Right atrium auricular region (tissue), 2 donors: ENCODE measurements at places on chromosomes 12 and 14.

- DNase-seq, result no peak
Observed at GRCh38 chr12:55633151-55633550, 3.5 kb upstream of the OR10P1 start.

DNA sequence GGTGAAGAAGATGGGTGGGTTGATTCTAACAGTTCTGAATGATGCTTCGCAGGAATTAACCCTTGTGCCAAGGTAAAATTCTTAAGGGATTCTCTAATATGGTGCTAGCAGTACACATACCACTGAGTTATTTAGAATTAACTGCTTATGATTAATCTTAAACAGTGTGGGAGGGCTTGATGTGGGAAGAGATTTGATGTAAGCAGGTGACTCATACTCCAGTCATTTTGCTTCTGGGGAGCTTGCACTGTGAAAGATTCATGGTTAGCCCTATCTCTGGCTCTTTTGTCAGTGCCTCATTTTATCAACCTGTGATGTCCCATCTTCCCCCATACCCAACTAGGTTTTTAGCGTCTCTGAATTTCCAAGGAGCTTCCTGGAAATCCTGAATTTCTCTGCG, 83.8 kb downstream of the NRXN3 start:
- no peak for DNase-seq

DNA sequence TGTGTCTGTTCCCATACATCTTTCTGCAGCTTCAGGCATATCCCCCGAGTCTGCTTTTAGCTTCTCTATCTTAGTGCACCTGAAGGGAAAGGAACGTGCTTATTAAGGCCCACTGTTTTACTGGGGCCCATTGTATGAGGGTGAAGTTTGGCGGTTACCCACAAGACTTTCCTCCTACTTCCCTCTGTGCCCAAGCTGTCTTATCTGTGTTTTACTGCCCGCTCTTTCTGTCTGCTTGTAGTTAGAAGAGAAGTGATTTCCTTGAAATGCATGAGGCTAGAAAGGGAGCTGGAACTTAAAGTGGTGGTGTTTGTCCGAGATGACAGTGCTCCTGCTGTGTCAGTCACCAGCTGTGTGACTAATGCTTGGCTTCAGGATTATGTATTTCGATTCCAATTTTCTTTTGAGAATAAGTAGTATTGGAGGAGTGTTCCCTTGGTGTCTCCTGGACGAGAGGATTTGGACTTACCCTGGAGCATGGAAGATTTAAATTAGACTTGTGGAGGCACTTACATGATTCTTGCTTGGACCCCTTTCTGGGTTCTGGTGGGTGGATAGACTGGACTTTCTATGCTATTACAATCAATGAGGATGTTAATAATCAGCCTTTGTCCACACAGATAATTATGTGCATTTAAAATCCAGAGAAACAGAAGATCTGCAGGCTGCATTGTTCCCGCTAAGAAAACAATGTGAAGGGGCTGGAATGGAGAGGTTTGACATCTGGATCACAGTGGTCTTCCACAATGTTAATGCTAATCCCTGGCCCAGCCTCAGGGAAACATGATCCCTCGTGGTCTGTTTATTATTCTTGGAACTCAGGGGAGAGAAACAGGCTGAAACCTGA, 13.9 kb upstream of the KRT86 start:
- no peak for DNase-seq

- DNase-seq, result peak; percentile 54
Observed at GRCh38 chr12:122473543-122474323, 27.0 kb downstream of the ZCCHC8 start.

DNA sequence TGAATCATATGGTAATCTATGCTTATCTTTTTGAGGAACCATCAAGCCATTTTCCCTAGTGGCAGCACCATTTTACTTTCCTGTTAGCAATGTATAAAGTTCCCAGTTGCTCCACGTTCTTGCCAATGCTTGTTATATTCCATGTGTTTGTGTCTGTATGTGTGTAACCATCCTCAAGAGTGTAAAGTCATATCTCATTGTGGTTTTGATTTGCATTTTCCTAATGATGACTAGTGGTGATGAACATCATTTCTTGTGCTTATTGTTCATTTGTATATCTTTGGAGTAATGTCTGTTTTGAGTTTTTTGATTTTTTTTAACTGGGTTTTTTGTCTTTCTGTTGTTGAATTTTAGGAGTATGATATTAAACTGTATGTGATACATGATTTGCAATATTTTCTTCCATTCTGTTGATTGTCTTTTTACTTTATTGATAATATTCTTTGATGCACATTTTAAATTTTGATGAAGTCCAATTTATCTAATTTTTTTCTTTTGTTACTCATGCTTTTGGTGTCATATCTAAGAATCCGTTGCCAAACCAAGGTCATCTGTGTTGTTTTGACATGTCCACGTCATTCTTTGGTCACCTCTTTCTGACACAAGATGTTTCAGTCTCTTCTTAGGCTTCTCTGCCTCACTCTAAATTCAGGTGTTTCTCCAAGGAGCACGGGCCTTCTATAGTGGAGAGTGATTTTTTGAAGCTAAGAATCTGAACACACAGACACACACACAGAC, 36.1 kb downstream of the PPHLN1 start:
- no peak for DNase-seq

DNA sequence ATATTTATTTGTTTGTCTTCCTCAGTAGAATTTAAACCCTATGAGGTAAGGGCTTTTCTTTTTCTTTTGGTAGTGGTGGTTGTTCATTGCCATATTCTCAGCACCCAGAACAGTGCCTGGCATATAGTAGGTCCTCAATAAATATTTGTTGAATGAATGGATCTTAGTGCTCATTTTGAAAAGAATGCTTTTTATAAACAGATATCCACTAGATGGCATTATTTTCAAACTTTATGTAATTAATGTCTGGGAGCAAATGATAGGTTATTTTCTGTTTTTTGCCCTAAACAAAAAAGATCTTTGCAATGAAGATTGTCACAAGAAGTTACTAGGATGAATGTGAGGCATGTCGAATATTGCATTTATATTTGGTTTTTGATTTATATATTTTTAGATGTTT, 64.1 kb downstream of the RAD51B start:
- DNase-seq, result no peak

GRCh38 chr12:94767956-94768355, 117.6 kb upstream of the TMCC3 start:
- DNase-seq, result no peak

DNA sequence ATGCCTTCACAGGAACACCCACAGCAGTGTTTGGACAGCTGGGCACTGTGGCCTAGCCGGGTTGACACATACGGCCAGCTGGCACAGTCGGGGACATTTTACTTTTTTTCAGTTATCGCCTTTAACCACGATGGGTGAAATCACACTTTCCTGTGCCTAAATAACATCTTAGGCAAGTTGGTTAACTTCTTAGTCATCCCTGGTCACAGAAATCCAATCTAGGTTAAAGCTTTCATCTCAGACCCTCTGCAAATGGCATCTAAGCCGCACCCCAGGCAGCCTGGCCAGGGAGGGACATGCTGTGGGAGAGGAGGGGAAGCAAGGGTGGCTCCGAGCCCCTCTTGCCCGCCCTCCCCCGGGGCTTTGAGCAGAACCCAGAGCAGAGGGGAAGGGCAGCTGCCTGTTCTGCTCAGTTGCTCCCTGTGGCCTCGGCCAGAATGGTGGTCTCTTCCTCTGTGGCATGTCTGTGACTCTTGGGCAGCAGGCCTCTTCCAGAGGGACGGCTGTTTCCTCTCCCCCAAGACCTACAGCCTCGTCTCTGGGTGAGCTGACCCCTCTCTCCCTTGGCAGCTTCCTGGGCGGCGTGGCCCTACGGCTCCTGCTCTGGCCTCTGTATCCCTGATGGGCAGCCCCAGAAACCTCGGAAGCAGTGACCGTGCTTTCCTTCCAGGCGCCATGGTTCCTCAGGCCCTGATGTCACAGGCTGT, 85.4 kb upstream of the DYNC1H1 start:
- no peak for DNase-seq

- DNase-seq, result no peak
Observed at GRCh38 chr12:26120561-26121274, 4.1 kb downstream of the BHLHE41 start.

DNA sequence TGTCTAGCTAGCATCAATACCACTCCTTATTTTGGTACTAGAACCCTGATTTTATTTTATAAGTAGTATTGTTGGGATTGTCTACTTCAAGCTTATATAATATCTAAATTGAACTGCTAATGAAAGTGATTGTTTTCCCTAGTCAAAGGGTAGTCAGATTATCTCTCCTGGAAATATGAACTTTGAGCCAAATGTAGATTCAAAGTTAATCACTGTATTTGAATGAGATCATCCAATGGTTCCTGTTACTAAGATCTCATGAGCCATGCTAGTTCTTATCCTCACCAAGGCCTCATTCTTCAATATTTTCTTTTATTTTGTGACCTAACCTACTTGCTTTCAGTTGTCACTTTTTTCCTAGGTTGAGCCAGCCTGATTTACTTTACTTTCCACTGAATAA, 276.7 kb downstream of the RASSF9 start:
- no peak for DNase-seq

DNA sequence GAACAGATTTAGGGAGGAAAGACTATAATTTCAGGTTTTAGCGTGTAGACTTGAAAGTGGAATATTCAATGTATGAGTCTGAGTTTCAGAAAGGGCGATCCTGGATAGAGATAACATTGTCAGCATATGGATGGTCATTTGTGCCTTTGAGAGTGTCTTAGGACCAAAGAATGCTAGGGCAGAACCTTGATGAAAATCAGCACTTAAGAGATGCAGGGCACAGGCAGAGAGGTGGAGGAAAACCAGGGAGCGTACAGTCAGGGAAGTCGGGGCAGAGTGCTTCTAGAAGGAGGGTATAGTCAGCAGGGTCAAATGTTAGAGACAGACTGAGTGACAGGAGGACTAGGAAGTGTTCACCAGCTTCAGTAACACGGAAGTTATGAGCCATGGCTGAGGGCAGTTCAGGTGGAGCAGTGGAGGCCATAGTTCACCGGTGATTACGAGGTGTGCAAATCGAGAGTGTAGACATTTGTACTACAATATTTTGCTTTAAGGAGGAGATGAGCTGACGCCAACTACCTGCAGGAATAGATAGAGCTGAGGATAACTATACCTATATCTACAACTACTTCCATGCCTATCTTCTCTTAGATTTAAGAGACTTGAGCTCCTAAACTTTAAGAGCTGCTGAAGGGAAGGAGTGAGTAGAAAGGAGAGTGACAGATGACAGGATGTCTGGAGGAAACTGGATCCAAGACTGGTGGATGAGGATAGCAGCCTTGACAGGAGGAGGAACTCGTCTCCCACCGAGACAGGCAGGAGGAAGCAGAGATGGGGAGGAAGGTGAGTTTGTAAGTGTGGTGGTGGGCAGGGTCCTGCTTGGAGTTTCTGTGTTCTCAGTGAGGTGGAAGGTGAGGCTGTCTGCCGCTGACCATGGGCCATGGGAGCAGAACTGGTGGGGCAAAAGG, 6.5 kb downstream of the CBLN3 start:
- DNase-seq, result no peak

DNA sequence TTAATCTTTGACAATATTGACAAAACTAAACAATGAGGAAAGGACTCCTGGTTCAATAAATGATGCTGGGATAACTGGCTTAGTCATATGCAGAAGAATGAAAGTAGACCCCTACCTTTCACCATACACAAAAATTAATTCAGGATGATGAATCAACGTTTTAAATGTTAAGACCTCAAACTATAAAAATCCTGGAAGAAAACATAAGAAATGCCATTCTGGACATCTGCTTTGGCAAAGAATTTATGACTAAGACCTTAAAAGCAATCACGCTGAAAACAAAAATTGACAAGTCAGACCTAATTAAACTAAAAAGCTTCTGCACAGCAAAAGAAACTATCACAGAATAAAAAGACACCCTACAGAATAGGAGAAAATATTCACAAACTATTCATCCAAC, 97.4 kb downstream of the LMNTD1 start:
- DNase-seq, result no peak

DNA sequence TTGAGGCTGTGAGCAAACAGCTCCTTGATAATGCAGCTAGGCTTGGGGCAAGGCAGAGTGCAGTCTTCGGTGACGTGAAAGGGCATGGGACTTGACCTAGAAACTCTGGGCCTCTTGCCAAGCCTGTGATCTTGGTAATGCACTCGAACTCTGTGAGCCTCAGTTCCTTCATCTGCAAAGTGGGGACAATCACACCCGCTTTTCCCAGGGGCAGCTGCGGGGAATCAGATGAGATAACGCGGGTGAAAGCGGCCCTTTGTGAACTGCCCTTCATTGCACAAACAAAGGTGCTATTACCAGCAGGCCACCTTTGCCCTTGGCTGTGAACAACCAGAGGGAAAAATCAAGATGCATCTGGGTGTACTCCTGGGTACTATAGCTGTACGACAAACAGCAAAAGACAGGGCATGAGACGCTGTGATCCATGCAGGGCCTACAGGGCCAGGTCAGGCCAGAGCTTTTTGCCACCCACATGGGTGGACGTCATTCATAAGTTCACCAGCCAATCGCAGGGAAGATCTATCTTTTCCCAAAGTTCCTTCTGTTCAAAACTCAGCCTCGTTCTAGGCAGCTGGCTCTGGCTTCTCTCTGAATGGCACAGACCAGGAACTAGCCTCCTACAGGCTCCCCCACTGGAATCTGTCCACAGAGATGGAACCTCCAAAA, 3.2 kb downstream of the MSI1 start:
- DNase-seq, result no peak

- DNase-seq, result peak; percentile 60
Observed at GRCh38 chr12:50166799-50167048, 445 bp downstream of the CERS5 start.
